ENCODE measurements at places on chromosomes 2 and 18.

DNA sequence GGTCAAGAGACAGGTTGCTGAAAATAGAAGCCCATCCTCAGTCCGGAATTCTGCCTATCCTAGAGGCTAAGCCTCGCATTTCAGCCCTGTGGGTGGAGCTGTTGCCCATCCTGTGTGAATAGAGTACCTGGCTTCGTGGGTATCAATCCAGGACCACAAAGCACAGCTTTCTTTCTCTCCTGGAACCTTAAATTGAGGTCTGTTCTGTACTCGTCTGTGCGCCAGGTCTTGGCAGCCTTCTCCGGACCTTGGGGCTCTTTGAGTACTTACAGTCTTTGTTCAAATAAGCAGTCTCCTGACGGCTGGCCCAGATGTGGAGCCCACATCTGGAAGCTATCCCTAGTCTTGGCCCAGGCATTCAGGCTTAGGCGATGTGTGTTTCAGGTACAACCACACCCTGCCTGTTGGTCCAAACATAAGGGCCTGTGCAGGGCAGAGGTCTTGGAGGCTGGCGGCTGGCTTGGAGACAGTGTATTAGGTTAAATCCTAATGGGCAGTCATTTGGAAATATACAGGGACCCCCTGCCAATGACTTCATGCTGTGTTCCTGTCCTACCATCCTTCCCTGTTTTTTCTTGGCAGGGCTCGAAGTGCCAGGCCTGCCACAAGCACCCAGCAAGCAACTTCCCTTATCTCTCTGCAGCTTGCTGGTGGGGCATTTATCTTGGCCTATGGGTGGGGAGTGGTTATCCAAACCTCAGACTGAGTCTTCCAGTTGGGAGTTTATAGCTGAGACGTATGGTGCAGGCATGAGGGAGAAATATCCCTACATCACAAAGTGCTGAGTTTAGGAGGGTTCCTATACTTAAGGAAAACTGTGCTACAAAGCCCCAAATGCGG lies 294.1 kb downstream of the BCL2 start:
- DNase-seq: no peak

DNA sequence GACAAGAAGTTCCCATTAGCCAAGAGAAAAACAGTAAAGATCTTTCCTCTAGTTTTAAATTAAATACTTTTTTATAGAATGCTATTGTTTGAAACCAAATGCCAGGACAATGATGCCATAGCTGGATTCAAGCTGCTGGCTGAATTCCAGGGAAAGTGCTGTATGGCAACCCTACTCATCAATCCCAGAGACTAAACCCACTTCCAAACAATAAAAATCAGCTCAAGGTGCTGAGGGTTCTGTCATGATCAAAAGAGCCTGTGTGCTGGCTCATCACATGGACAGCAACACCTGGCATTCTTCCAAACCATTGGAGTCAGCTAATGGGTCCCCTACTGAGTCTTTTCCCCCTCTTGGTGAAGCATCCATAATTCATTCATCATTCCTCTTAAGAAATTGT lies 53.7 kb upstream of the PARD3B start:
- DNase-seq: no peak

DNA sequence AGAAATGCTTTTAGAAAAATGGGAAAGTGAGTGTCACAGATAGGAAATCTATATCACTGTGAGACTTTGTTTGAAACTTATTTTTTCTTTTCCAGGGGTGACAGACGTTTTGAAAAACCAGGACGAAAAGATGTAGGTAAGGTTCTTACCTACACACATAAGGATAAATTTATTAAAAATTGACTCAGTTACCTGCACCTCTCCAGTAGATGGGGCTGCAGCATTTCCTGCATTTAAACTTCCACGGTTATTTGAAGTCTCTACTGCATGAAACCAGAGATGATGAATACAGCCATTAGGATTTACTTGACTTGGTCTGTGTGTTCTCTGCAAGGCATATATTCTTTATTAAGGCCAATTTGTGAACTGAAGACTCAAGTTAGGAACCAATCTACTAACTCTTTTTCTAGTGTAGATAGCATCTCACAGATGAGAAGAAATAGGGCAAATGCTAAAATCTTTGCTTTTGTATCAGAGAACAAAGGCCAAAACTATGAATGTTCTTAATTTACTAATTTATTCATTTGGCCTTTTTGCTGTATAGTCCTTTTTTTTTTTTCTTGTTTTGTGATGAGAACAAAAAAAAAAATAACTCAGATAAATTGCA lies 15.0 kb downstream of the KCNJ13 start:
- DNase-seq: peak; percentile 36

GRCh38 chr2:228767196-228767595 lies 503.9 kb downstream of the PID1 start:
- DNase-seq: no peak

GRCh38 chr2:195520671-195521155 lies 136.3 kb upstream of the SLC39A10 start:
- DNase-seq: no peak

GRCh38 chr18:62030091-62030985 lies 137.5 kb upstream of the RNF152 start:
- DNase-seq: no peak

DNA sequence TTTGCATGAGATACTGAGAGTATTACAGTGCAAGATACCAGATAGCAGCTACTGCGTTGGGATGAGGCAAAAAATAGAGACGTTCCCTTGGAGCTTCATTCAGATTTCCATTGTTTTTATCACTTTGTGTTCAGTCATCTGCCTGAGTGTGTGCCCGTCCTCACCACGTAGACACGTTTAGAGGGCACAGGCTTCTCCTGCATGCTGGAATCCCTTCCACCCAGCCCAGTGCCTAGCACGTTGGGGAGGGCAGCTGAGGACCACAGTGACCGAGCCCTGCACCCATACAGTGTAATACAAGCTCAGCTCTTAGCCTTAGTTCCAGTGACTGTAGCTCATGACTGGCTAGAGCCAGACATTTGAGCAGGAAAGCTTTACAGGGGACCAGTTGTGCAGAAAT lies 134.7 kb downstream of the GBX2 start:
- DNase-seq: no peak

GRCh38 chr2:124001696-124002430 lies 23.2 kb upstream of the CNTNAP5 start:
- no peak for DNase-seq

DNA sequence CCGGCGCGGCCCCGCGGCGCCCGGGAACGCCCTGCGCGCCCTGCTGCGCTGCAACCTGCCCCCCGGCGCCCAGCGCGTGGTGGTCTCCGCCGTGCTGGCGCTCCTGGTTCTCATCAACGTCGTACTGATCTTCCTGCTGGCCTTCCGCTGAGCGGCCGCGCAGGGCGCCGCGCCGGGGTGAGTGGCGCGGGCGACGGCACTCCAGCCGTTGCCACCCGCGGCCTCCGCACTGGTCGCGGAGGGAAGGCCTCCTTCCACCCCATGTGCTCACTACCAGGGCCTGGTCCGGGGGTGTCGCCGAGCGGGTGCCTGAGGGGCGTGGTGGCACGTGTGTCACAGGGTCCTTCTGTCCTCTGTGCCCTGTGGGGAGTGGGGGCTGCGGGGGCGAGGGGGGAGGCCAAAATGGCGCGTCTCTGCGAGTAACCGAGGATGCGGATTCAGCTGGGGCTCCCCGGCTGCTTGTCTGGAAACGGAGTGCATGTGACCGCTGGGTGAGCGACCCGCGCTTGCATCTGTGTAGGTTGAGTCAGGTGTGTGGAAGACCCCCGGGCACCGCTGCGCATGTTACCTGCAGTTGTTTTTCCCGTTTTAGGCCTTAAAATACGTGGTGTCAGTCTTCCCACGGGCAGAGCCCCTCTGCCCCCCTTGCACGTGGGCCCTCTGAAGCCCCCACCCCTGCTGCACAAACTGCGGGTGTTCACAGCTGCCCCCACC lies 58.0 kb downstream of the FAM168B start:
- no peak for DNase-seq

DNA sequence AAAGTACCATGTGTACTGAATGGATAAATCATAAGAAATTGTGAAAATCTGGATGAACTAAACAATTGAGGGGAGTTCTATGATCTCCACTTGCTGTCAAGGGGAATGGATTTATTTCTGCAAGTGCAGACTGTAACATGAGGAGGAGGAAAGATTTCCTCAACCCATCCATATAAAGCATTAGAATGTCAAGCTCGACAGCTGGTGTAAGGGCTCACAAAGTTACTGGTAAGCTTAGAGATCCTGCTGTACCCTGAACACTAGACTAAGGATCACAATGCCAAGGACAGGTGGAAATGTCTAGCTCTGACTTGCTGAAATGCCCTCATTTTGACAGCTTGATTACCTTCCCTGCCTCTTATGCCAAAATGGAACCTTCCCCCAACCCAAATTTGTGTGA lies 125.3 kb downstream of the TCF4 start:
- DNase-seq: no peak

- no peak for DNase-seq
Measured at GRCh38 chr2:121326628-121327027, 41.6 kb upstream of the TFCP2L1 start.

- no peak for DNase-seq
Measured at GRCh38 chr2:43265001-43265400, 38.6 kb upstream of the ZFP36L2 start.

GRCh38 chr18:36917907-36918306 lies 89.0 kb downstream of the KIAA1328 start:
- no peak for DNase-seq

GRCh38 chr2:10709290-10709939 lies 12.0 kb upstream of the ATP6V1C2 start:
- no peak for DNase-seq

DNA sequence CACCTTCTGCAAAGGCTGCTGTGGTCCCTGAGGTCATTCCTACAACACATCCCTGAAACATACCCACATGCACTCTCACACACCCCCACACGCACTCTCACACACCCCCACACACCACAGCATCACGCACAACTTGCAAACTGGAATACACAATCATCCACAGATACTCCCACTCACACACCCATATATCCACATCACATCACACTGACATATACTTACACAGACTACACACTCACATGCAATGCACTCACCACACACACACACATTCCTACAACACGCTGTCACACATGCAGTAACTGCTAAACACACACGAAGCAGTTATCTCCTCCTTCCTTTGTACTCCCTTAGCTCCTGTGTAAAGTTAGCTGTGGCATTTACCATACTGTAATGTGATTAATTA lies 57.1 kb upstream of the PKDCC start:
- DNase-seq: no peak

GRCh38 chr2:132730611-132731010 lies 60.6 kb upstream of the LYPD1 start:
- DNase-seq: no peak

- DNase-seq: no peak
Measured at GRCh38 chr2:12397854-12398253, 318.9 kb upstream of the TRIB2 start.

DNA sequence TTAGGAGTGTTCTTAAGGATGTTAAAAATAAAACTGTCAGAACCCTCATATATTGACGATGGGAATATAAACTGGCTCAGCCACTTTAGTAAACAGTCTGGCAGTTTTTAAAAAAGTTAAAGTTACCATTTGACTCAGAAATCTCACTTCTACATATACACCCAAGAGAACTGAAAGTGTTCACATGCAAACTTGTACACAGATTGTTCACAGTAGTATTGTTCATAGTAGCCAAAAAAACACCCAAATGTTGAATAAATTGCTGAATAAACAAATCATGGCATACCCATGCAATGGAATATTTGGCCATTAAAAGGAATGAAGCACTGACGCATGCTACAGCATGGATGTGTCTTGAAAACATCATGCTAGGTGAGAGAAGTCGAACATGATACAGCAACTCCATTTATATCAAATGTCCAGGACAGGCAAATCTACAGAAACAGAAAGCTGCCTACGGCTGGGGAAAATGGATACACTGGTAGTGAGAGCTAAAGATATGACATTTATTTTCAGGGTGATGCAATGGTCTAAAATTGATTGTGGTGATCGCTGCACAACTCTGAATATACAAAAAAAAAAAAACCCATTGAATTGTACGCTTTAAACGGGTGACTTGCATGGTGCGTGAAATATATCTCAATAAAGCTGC lies 10.1 kb downstream of the RPL31 start:
- DNase-seq: no peak

- DNase-seq: no peak
Measured at GRCh38 chr2:213490087-213490486, 205.8 kb downstream of the SPAG16 start.

GRCh38 chr2:103402336-103402735 lies 640.5 kb downstream of the TMEM182 start:
- no peak for DNase-seq

DNA sequence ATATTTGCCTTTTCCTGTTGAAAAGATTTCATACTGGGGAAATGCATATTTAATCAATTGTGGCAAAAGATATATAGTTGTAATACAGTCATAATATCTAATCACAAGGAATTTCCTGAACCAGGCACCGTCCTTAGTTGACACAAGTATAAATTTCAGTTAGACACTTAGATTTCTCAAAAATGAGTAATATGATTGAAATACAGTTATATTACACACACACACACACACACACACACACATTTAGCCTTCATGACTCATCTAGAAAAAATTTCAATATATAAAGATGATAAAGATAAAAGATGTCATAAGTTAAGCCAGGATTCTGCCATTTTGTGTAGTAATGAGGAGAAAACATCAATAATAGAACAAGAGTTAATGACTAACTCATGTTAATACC lies 258.4 kb upstream of the ZNF804A start:
- DNase-seq: no peak

GRCh38 chr2:56347881-56348280 lies 164.1 kb downstream of the CCDC85A start:
- no peak for DNase-seq

GRCh38 chr18:53417003-53417402 lies 807.5 kb downstream of the MBD2 start:
- DNase-seq: no peak

DNA sequence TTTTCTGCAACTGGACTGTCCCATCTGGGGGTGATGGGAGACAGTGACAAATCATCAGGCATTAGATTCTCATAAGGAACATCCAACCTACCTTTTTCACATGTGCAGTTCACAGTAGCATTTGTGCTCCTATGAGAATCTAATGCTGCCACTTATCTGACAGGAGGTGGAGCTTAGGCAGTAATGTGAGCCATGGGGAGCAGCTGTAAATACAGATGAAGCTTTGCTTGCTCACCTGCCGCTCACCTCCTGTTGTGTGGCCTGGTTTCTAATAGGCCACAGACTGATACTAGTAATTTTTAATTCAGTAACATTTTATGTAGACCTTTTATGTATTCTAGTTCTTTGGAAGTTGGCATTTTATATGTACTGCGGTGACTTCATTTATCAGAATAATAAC lies 180.1 kb upstream of the SPOPL start:
- no peak for DNase-seq

GRCh38 chr18:61448316-61448715 lies 115.1 kb downstream of the CDH20 start:
- no peak for DNase-seq

GRCh38 chr2:97770445-97770844 lies 57.1 kb downstream of the ZAP70 start:
- no peak for DNase-seq

DNA sequence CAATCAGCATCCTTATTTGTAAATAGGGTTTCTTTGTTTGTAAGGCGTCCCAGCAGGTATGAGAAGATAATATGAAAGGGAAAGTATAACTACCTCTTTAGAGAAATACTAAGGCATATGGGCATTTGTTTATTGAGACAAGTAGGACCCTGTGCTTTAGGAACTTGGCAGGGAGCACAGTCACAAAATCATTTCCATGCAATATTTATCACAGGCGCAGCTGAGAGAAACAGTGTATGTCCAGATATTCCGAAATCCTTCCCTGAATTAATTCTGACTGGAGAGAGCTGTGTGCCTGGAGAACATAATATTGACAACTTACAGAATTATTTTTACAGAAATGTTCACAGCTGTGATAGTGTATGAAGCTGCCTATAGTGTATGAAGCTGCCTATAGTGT lies 416.7 kb downstream of the THSD7B start:
- no peak for DNase-seq
